Stimulated activated CD4-positive, alpha-beta T cell treated with anti-CD3 and anti-CD28 coated beads, Interleukin-4, amount 100 ng/mL, for 24 hours (primary cell): ENCODE measurements at places on chromosomes 3 and 15.

GRCh38 chr3:99690761-99691369 is 52.5 kb downstream of the COL8A1 start:
- DNase-seq = no peak

DNA sequence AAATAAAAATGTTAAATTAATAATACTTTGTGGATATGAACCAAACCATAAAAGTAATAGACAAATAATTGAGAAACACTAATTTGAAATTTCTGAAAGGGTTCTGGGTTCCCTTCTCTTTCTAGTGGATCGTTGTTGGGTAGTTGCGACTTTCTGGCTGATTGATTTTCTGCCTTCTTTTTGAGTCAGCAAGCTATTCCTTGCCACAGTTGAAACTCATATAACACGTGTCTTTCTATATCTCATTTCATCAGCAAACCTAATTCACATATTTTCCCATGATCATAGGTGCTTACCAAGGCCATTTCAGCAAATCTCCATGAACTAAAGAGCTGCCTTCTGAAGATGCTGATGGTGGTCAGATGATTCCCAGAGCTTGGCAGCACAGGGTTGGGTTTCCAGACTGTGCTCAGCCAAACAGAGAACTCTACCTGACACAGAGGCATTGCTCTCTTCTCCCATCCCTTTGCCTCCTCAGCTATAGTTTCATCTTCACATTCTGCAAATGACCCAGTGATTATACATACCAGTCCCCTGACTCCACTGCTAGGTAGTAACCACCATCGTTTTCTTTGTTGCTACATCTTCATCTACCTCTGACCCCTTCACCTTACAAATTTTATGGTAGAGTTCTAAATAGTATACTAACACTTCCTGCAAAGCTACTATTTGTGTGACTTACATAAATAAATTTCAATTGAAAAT is 383.9 kb upstream of the DPH6 start:
- no peak for DNase-seq

- no peak for DNase-seq
These were observed 182.2 kb downstream of the RAP2B start for GRCh38 chr3:153343988-153344782.

GRCh38 chr15:36682101-36682500 is 102.7 kb downstream of the CDIN1 start:
- DNase-seq = no peak

- peak; percentile 4 for DNase-seq
These were observed 336.2 kb downstream of the ERC2 start for GRCh38 chr3:56131974-56132590.

- no peak for DNase-seq
These were observed 136.2 kb upstream of the ICE2 start for GRCh38 chr15:60614862-60615771.

DNA sequence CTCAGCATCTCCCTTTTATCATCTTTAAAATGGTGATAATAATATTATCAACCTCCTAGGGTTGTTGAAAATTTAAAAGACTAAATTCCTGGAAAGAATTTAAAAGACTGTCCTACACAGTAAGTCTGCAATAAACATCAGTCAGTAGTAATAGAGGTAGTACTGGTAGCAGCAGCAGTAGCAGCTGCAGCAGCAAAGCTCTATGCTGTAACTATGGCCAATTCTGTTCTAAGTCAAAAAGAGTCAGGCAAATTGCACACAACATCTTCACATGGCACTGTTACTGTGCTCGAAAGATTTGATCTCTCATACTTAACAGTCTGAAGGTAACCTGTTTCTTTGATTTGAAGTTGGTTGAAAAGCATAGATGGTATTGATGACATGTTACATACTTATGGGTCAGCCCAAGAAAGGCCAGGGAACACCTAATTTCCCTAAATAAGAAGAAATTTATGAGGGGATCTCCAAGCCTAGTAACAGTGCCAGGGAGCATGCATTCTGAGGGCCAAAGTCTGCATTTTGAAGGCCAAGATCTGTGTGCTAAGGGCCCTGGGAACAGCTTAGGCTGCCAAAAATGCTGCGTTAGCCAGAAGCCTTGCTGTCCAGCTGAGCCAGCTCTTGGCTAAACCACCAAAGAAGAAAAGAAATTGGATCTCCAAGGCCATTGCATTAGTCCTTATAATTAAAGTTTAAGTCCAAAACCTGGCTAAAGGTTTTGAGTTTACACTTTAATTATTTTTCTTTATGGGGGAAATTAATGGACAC is 68.2 kb downstream of the SIDT1 start:
- no peak for DNase-seq

GRCh38 chr3:53196575-53197407 is 35.8 kb downstream of the PRKCD start:
- DNase-seq = peak; percentile 49

- DNase-seq = no peak
These were observed 126.2 kb downstream of the ASB7 start for GRCh38 chr15:100728371-100729201.

DNA sequence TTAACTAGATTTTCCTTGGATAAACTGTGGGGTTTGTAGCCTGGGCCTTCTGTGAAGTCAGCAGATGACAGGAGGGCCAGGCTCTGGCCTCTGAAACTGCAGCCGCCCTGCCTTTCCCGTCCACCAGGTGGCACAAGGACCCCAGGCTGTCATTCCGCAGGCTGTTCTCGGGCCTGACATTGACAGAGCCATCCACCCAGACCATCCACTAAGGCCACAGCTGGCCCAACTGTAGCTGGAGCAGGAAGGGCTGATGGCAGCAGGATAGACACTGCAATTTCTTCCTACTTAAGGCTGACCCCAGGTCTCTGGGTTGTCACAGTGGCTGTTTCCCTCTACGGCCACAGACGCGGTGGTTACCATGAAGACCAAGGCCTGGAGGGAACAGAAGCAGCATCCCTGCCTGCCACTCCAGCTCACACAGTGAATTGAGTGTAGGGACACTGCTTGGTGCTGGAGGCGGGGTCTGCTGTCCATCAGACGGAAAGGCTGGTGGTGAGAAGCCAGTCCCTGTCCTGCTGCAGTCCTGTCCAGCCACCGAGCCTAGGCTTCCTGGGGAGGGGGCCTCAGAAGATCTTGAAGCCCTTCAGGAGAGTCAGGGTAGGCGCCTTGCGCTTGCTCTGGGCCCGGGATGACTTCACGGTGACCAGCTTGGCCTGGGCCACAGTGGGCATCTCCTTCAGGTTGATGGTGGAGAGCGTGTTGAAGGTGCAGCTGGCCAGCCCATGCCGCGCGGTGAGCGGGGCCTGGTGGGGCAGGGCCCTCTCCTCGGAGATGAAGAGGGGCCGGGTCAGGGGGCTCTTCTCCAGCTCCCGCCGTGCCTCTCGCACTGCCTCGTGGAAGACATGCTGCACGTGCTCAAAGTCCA is 9.4 kb downstream of the SLC51B start:
- DNase-seq = peak; percentile 53

DNA sequence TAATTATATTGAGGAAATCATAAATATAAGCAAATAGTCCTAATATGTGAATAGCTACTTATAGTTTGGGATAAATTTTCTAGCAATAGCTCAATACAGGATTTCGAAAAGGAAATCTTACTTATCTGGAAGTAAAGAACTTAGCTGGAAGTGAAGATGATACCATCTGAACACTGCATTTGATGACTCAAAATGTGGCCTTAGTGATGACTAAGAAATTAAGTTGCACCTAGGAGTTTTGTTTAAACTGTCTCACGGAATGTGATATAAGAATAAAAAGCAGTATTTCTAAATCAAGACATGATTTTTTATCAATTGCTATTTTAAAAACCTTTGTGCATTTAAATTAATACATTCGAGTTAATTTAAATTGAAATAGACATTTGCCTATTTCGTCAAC is 91.2 kb downstream of the EOMES start:
- no peak for DNase-seq

DNA sequence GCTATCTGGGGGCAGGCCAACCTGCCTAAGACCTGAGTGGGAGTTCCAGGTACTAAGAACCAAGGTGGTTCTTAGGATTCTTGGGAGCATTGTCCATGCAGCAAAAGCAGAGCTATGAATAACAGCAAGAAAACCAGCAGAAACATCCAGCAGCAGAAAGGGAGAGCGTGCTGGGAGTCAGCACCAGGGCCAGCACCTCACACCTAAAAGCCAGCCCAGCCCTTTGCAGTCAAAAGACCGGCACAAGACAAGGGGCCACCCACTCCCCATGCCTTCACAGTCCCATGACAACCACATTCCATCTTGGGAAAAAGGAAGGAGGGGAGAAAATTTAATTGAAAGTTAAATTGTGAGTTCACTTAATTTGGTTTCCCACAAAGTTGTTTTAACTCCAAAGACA is 364.9 kb downstream of the AGBL1 start:
- DNase-seq = no peak

- no peak for DNase-seq
These were observed 49.6 kb downstream of the SMAD3 start for GRCh38 chr15:67114846-67115585.

- no peak for DNase-seq
These were observed 18.0 kb downstream of the PLA2G4F start for GRCh38 chr15:42138411-42138810.

DNA sequence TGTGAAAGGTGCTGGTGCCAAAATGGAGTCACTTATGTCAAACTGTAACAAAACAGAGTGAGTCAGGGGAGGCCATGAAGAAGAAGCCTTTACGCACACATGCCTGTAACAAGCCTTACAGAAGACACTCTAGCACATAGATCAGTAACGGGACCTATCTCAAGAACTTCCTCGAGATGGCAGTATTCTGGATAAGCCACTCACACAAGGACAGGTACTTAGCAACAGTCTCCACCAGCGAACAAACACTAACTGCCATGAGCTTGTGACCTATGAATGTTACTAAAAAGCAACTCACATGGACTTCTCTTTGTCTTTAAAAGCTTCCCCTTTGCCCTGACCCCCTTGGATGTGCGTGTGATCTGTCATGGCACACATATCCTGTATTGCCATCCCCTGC is 235.1 kb downstream of the CD47 start:
- no peak for DNase-seq

GRCh38 chr3:39664931-39665330 is 144.5 kb upstream of the MYRIP start:
- no peak for DNase-seq

- DNase-seq = no peak
These were observed 9.2 kb upstream of the CLEC3B start for GRCh38 chr3:45016916-45017315.

DNA sequence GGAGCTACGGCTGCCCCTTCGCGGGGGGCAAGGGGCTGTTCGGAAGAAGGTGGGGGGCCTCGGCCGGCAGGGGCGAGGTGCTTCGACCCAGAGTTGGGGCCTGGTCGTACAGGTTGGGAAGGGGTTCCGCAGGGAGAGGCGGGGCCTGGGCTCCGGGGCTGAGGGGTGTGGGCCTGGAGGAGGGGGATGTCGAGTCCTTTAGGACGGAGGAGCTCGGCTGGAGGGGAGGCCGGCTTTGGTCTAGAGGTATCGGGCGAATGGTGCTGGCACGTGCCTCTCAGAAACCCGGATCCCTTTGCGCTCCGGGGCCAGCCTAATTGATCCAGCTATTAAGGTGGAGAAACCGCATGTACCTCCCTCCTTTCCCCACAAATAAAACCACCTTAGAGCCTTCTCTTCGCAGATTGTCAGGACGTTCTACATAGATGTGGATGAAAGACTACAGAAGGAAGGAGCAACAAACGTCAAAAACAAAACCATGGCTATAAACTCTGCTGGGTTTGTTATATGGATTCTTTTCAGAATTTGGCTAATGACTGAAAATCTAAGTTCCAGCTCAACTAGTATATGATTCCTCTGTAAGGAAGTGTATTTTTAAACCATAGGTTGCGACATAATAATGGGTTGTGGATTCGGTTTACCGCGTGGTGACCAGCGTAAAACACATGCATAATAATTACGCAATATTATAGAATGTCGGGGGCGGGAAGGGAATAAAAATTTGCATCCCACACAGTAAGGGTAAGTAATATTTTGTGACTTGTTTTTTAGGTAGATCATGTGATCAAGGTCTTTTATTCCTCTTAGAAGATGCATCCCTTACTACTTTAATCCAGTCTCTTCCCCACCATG is 644 bp upstream of the NGLY1 start:
- no peak for DNase-seq

GRCh38 chr15:64843991-64844390 is 2.3 kb downstream of the PLEKHO2 start:
- no peak for DNase-seq

GRCh38 chr3:33231756-33232465 is 13.3 kb upstream of the SUSD5 start:
- DNase-seq = no peak

DNA sequence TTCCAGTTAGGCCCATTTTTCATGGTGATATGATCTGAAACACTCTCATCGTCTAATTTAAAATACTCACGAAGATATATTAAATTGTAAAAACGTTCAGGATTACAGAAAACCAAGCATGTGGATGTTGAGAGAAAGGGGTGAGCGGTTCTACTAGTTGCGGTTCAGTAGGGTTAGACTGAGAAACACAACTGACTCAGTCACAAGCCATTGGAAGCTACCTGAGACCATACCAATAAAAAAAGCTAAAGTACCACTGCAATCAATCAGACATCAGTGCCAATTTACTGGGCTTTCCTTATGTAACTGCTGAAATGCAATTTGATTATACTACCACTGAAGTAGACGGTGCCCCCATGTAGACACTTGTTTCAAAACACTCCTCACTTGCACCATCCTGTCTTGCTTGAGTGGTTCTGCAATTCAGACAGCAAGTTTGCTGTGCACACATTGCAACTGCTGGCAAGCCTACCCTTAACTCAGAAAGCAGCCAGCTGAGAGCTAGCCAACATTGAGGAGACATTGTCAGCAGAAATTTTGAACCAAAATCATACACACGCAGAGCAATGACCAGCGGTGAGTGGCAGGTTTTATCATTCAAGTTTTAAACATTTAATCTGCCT is 368.7 kb upstream of the ARHGEF26 start:
- no peak for DNase-seq

GRCh38 chr3:49462222-49462621 is 7.8 kb upstream of the DAG1 start:
- no peak for DNase-seq

DNA sequence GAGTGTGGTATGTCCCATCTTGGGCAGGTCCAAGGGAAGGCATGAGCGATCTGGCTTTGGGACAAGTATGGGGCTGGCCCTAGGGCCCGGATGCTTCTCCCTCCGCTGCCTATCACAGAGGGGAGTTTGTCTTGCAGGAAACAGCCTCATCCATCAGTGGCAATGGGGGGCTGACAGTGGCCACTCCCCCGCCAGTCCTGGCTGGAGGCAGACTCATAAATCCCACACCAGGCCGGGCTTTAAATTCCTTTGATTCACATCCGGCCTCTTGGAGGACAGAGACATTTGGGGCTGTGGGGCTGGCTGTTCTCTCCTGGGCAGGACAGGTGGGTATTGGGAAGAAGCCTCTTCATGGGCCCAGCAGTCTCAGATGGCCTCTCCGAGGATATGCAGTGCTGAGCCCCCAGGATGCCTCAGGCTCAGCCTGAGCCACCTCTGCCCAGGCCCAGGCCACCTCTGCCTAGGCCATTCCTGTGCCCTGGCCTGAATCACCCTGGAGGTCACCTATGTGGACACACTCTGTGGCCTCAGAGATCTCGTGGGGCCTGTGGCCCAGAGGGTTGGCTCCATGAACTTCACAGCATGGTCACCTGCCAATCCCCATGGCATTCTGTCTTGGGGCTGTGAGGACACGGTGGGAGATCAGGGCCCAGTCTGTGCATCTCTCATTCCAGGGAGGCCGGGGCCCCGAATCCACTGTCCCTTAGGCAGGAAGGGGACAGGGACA is 84.2 kb upstream of the GOLGA6L4 start:
- no peak for DNase-seq

- no peak for DNase-seq
These were observed 112.9 kb downstream of the SEC22A start for GRCh38 chr3:123314359-123315270.
